Activated gamma-delta T cell treated with Interleukin-2 at 50 U/mL for 16 hours (primary cell): ENCODE measurements at places on chromosomes 7 and 10.

DNA sequence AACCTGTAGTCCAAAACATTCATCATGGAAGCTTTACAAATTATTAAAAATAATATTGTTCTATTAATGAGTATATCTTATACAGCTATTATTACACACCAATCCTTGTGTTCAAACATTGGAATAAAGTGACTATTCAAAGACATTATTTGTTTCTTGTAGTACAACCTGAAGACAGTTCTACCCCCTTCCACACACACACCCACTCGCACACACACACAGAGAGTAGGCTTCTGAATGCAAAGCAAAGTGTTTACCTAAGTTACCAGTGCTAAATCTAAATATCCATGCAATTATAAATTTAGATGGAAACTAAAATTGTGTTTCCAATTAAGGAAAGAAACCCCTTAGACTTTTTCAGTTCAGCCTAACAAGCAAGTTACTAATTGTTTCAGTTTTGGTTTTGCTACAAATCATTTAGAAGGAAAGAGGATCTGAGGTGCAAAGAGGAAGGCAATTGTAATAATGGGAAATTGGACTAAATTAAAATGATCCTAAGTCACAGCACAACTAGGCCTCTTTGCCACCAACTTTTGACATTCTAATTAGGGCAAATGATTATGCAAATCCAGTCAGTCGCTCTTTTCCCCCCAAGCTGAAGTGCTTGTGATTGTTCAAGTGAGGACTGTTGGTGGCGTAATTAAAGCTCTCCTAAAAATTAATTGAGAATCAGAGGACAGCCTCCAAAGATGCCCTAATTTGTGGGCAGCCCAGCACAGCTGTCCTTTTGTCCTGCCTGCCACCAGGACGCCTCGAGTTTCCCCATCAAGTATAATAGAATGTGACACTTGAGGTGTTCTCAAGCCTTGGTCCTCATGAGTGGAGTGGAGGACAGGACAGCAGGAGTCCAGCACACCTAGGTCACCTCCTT lies 19.9 kb upstream of the ATOH7 start:
- no peak for DNase-seq

DNA sequence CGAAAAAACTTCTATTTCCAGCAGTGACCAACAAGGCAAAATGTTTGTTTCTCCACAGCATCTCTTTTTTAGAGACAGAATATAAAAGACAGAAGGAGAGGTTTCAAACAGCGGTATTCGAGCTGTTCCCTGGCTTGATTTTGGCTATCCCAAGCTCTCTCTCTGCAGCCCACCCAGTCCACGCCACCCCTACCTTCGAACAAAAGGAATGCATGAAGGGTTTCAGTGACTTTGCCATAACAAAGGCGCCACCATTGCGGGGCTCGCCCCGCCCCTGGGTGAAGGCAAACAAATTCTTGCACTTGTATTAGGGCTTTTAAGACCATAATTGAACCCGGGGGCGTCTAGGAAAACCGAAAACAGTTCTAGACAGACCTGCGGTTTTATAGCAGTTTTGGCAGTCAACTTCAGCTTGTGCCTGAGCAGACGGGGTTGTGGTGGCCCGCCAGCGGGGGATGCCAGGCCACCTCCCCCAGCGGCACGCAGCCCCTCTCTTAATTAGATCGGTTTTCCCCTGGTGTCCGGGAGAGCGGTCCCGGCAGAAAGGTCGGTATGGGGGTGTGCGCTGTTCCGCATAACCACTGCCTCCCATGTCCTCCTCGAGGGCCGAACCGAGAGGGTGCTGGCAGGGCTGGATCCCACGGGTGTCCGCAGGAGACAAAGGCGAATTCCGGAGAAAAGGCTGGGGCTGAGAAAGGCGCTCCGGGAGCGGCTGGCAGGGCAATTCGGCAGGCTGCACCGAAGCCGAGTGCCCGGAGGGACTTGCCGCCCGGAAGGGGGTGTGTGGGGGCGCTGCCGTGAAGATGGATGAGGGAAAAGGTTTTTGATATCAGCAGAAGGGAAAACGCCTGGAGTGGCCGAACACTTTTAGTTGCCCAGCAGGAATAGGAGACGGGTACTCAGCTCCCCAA lies 2.7 kb upstream of the HOXA11 start:
- no peak for DNase-seq

DNA sequence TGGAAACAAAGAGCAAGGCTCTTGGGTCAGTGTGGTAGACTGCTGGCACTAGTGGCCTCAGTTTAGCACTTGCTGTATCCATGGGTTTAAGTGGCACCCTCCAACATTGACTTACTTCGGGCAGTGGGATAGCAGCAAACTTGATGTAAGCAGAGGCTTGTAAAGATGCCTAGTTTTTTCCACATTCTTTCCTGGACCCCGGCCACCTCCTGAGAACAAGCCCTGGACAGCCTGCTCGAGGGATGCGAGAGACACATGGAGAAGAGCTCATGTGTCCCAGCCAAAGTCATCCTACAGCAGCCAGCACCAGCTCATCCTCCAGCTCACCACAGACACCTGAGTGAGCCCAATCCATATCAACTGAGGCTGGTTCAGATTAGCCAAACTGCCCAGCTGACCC lies 142.7 kb upstream of the PCBD1 start:
- DNase-seq, result no peak

DNA sequence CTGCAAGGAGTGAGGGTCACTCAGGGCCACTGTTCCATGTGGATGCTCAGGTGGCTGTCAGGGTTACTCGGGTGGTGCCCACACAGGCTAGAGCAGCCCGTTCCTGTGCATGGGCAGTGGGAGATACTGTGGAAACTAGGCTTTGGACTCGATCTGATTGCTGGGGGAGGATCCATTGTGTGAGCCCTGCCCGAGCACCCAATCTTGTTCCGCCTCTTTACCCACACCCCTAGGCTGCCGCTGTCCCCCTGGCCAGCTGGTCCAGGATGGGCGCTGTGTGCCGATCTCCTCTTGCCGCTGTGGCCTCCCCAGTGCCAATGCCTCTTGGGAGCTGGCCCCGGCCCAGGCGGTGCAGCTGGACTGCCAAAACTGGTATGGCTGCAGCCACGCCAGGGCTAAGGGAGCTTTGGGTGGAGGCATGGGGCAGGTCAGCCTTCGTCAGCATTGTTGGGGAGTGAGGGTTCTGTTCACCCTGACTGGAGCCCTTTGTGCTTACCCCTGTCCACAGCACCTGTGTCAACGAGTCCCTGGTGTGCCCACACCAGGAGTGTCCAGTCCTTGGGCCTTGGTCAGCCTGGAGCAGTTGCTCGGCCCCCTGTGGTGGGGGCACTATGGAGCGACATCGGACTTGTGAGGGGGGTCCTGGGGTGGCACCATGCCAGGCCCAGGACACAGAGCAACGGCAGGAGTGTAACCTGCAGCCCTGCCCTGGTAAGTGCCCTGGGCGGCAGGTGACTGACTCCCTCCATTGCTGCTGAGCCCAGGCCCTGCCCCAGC lies 12.4 kb upstream of the ZNF862 start:
- no peak for DNase-seq

GRCh38 chr7:387132-388022 lies 97.4 kb downstream of the FOXL3 start:
- no peak for DNase-seq

DNA sequence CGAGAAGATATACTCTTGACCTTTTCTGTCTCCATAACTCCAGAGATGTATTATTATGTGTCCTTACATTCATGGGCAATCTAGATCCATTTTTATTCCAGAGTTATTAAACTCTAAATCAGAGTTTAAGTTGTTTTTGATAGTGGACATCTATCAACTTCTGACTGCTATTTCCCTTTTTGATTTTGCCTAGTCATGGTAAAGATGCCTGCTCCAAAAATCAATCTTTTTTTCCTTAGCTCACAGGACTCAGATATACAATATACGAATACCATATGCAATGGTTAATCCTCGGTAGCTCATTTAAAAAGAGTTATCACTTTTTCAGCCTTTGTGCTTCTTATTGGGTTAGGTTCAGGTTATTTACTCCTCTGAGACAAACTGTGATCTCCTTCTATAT lies 15.8 kb upstream of the ZEB1 start:
- DNase-seq, result no peak

GRCh38 chr7:143245123-143245522 lies 18.1 kb upstream of the GSTK1 start:
- DNase-seq, result no peak

DNA sequence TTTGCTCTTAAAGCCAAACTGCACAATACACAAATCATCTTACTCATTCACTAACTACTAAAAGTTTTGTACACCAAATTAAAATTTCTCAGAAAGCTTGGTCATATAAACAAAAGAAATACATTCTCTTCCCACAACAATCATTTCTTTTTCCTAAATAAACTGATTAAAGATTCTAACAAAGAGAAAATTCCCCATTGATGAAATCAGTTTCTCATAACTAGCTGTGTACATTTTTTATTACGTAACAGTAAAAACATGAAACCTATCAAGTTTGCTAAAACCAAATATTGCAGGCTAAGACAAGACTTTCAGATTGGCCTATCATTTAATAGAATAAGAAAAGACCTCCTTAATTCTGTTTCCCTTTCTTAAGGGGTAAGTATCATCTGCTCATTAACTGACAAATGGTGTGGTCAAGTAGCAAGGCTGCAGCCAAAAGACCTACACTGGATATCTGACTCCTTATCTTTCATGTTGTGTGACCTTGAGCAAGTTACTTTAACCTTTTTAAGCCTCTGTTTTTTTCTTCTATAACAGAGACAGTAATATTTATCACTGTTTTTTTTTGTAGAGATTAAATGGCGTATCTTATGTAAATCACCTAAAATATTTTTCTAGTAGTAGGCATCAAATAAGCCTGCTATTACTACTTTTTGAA lies 22.4 kb downstream of the NAMPT start:
- no peak for DNase-seq

- DNase-seq, result no peak
Observed at GRCh38 chr10:95987685-95988426, 55.5 kb upstream of the CCNJ start.
